Camera-type eye (tissue), 1 donor: ENCODE measurements at places on chromosomes 3 and 15. TPM values are rescaled to one million over a fixed set of nuclear protein-coding genes. Genes with fewer than 3 reads are reported as not detected.

The TBL1XR1 gene
- 267 TPM for total RNA-seq

The C3orf62 gene
- total RNA-seq = 7.5 TPM

The CP gene
- 47.8 TPM for total RNA-seq

The CPLX3 gene
- 42.8 TPM for total RNA-seq

The KCNH8 gene
- total RNA-seq = 8.2 TPM

The P3H2 gene
- 46.3 TPM for total RNA-seq

The IGF2BP2 gene
- 84.2 TPM for total RNA-seq

The TUSC7 gene
- not detected for total RNA-seq

The RARB gene
- total RNA-seq = 86.3 TPM

The RBMS3 gene
- 59.9 TPM for total RNA-seq

The CLRN1 gene
- 12.0 TPM for total RNA-seq

The SEMA7A gene
- 14.7 TPM for total RNA-seq

The SOX14 gene
- total RNA-seq = not detected

The TP63 gene
- total RNA-seq = 8.9 TPM

The ERICH6 gene
- total RNA-seq = not detected

The CSPG4 gene
- total RNA-seq = 25.8 TPM

The LMAN1L gene
- 3.0 TPM for total RNA-seq

The MYH15 gene
- 58.3 TPM for total RNA-seq

The ZDHHC3 gene
- 47.1 TPM for total RNA-seq

The CKMT1A gene
- 2.6 TPM for total RNA-seq

The KIF7 gene
- total RNA-seq = 15.8 TPM

The CD86 gene
- total RNA-seq = 4.0 TPM

The AP3B2 gene
- 30.6 TPM for total RNA-seq

The BOC gene
- 104 TPM for total RNA-seq

The STRIT1 gene
- total RNA-seq = not detected

The SAMD7 gene
- 22.0 TPM for total RNA-seq

The THSD4 gene
- total RNA-seq = 85.5 TPM

The RAB8B gene
- total RNA-seq = 45.6 TPM

The TBC1D21 gene
- not detected for total RNA-seq

The FAM107A gene
- 18.9 TPM for total RNA-seq

The GOLGA6A gene
- total RNA-seq = 0.49 TPM
